ENCODE measurements at places on chromosomes 6 and 20.

DNA sequence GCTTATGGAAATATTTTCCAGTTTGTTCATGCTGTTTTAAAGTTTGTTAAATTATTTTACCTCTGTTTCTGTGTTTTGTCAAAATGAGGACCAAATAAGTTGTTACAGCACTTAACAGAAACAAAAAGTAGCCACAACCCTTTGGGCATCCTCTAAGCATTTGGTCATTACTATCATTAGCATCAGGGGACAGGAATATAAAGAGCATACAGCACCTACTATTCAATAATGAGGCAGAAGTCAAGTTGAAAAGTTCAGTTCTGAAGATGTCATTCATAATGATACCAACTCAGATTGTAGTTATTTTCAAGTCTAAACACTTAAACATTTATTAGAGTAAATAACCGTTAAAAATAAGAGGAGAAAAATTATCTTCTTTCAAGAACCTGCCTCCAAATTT lies 862.3 kb upstream of the FLRT3 start:
- DNase-seq = no peak

DNA sequence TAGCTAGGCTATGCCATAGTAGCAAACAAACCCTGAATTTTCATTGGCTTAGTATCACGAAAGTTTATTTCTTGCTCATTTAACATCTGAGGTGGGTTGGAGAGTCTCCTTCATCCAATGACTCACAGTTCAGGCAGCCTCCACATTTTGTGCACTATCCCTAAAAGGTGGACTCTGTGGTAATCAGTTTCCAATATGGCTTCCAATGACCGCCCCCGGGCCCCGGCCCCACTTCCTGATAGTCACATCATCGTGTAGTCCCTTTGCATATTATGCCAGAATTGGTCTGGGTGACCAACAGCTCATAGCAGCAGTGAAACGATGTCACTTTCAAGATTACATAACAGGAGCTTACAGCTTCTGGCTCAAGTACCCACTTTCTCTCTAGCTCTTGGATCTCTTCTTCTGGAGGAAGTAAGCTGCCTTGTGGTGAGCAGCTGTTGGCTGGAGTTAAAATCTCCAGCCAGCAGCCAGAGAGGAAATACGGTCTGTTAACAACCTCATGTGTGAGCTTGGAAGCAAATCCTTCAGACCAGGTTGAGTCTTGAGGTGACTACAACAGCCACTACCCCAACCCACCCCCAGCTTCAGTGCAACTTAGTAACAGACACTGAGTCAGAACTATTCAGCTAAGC lies 7.8 kb downstream of the HCRTR2 start:
- no peak for DNase-seq

DNA sequence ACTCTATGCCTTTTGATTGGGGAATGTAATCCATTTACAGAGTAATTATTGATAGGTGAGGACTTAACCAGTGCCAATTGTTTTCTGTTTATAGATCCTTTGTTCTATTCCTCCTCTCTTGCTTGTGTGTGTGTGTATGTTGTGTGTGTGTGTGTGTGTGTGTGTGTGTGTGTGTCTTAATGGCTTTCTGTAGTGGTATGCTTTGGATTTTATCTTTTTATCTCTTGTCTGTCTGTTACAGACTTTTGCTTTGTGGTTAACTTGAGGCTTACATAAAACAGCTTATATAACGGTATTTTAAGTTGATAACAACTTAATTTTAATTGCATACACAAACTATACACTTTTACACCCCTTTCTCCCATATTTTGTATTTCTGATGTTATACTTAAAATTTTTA lies 54.7 kb downstream of the CDC5L start:
- no peak for DNase-seq

DNA sequence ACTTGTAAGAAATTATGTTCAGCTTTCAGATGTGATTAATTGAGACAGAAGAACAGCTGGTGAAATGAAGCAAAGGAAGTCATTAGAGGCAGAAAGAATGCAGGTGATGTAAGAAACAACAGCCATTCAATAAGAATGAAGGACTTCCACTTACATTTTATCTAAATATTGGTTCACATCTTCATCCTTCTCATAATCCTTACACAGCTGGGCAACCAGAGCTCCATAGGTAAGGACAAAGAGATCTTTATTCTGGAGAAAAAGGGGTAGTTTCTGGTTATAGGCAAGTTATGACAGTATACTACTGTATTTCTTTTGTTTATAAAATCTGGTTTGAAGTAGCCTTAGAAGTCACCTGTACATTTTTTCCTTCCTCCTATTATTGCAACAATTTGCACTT lies 2.3 kb downstream of the TRAPPC3L start:
- no peak for DNase-seq

All from GM23338 (cell line).